ENCODE measurements at places on chromosomes 7 and 10. TPM values are rescaled to one million over a fixed set of nuclear protein-coding genes. Genes with fewer than 3 reads are reported as not detected.

The SEMA3E gene
- total RNA-seq: not detected

The ADK gene
- 18.3 TPM for total RNA-seq

- DNase-seq: no peak
Measured at GRCh38 chr7:36762394-36762793, 38.1 kb upstream of the AOAH start.

GRCh38 chr7:129298268-129298893, 73.6 kb downstream of the AHCYL2 start:
- DNase-seq: no peak

DNA sequence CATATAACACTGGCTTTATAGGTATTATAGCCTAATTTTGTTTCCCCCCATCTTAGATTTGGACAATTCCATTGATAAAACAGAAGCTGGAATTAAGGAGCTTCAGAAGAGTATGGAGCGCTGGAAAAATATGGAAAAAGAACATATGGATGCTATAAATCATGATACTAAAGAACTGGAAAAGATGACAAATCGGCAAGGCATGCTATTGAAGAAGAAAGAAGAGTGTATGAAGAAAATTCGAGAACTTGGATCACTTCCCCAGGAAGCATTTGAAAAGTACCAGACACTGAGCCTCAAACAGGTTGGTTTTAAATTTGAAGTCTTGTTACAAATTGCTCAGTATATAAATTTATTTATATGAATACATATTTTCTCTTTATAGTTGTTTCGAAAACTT, 34.1 kb downstream of the SMC3 start:
- DNase-seq: no peak

- DNase-seq: no peak
Measured at GRCh38 chr10:47053081-47053798, 142.0 kb downstream of the PTPN20 start.

GRCh38 chr10:132912713-132913558, 29.4 kb downstream of the CFAP46 start:
- no peak for DNase-seq

The NUTM2D gene
- 7.0 TPM for total RNA-seq

DNA sequence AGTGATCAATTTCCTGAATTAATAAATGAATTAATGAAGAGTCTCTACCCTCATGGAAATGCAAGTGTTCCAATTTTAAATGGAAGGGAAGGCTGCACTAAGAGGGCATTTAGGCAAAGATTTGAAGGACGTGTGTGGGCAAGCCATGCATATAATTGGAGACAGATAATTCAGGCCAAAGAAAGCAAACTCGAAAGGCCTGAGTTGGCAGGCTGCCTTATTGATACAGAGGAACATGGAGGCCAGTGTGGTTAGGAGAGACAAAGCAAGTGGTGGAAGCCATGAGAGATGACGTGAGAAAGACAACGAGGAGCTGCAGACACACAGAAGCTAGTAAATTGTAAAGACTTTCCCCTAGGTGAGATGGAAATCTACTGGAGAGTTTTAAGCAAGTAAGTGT, 15.4 kb upstream of the PCLO start:
- no peak for DNase-seq

DNA sequence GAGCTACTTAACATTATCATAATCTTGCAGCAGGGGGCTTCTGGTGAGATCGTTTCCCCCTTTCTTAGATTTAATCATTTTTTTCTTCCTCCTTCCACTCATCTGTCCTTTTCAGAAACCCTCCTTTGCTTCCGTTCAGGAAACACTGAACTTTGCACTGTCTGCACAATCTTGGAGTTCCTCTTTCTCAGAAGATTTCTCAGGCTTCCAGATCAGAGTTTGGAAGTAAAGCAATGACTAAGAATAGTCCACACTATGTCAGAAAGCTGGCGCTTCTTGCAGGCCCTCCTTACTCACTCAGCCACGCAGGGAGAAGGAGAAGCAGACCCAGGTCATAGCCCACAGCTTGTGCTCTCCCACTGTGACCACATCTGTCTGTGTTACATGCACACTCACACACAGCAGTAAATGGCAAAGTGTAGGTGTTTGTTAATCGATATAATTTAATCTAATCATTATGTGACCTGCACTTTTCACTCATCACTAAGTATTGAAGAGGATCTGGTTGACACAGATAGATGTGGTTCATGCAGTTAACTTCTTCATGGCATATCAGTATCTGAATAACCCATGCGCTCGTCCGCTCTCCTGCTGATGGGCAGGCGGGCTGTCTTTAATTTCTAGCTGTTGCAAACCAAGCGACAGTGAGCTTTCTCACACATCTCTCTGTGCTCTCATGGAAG, 30.2 kb downstream of the ALOX5 start:
- no peak for DNase-seq

GRCh38 chr10:1195828-1196227, 139.6 kb downstream of the WDR37 start:
- DNase-seq: no peak

DNA sequence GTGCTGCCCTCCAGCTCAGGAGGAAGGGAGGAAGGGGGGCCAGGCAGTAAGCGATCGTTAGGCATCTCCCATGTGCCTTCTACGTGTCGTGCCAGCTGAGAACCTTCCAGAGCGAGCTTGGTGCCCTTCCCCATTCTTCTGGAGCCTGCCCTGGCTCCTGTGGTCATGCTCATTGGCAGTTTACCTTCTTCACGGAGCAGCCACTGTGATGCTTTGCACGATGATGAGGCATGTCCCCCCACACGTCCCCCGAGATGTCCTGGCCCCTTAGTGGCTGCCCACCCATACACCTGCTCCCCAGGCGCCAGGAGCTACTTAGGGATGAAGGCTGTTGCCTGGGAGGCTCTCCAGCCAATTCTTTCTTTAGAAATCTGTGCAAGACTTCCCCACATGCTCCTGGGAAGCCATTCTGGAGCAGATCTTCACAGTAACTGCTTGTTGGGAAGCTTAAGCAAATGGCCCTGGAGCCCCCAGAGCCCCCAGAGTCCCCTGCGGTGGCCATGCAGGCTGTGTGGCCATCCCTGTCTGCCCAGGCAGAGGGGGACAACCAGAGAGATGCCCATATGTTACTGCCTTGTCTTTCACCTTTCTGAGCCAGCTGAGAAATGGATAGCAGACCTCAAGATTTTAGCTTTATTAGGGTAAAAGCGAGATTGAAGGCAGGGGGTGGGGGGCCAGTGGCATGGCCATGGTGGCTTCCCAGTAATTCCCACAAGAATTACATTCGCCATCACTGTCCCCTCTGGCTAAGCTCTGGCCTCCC, 199.0 kb downstream of the EBF3 start:
- DNase-seq: no peak

The ZNF212 gene
- 11.0 TPM for total RNA-seq

DNA sequence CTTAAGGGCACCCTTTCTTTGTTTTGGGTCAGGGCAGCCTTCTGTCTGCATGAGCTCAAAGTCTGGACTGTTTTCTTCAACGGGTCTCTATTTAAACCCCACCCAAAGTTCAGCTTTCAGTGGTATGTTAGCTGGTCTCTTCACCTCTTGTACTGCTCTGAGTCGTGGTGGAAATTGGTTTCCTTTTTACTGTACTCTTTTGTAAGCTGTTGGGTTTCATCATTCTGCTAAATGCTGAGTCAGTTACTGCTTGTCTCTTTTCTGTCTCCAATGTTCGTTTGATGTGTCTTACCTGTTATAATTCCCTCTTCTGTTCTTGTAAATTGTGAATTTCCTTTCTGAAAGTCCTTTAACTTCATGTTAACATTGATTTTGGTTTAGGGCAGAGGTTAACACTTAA, 64.1 kb upstream of the MALRD1 start:
- no peak for DNase-seq

- DNase-seq: no peak
Measured at GRCh38 chr7:156147104-156147503, 334.8 kb upstream of the SHH start.

The GIMAP4 gene
- 1.3 TPM for total RNA-seq

- no peak for DNase-seq
Measured at GRCh38 chr7:41925946-41926345, 223.1 kb upstream of the INHBA start.

GRCh38 chr7:40587419-40587818, 452.6 kb downstream of the SUGCT start:
- DNase-seq: no peak

DNA sequence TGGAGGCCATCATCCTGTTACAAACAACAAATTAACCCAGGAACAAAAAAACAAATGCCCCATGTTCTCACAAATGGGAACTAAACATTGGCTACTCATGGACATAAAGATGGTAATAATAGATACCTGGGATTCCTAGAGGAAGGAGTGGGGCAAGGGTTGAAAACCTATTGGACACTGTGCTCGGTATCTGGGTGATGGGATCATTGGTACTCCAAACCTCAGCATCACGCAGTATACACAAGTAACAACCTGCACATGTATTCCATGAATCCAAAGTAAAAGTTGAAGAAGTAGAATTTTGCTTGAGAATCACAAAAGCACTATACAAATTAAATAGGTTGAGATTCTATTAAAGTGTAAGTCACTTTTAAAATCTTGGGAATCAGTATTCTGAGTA, 16.7 kb downstream of the GHITM start:
- no peak for DNase-seq

DNA sequence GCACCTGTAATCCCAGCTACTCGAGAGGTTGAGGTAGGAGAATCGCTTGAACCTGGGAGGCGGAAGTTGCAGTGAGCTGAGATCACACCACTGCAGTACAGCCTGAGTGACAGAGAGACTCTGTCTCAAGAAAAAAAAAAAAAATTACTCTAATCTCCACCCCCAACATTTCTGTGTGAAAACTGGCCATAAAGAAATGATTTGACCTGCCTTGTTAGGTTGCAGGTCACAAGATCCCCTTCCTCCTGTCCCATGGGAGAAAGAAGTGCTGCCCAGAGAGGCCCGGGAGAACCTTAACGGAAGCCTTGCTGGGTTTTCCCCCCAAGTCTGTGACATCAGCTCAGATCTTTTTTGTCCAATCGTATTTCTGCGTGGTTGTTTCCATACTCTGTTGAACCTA, 8.7 kb upstream of the CALHM1 start:
- no peak for DNase-seq

The PTF1A gene
- total RNA-seq: not detected

DNA sequence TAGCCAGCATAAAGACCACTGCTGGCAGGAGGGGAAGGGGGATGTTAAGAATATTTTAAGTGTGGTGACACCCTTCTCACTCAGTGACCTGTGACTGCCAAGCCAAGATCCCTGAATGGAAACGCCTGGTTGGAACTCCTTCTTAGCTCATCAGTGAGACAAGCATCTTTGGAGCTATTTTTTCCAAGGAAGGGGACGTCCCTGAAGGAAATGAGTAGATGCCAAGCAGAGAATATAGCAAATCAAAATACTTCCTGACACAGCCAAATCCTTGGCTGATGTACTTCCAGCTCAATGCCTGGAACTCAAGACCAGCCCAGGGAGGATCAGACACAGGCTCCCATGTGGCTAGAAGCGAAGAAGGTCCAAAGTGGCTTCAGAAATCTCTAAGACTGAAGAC, 82.2 kb downstream of the SORBS1 start:
- DNase-seq: no peak

The COPS6 gene
- 43.9 TPM for total RNA-seq

The NAT16 gene
- not detected for total RNA-seq

- DNase-seq: no peak
Measured at GRCh38 chr7:14805105-14805719, 97.3 kb downstream of the DGKB start.

- DNase-seq: no peak
Measured at GRCh38 chr7:22123139-22123538, 177.4 kb upstream of the CDCA7L start.

GRCh38 chr7:130740606-130741005, 6.6 kb upstream of the KLF14 start:
- no peak for DNase-seq

GRCh38 chr7:90192876-90193750, 18.4 kb upstream of the STEAP2 start:
- DNase-seq: no peak

GRCh38 chr7:128093614-128094570, 62.7 kb upstream of the LRRC4 start:
- no peak for DNase-seq

DNA sequence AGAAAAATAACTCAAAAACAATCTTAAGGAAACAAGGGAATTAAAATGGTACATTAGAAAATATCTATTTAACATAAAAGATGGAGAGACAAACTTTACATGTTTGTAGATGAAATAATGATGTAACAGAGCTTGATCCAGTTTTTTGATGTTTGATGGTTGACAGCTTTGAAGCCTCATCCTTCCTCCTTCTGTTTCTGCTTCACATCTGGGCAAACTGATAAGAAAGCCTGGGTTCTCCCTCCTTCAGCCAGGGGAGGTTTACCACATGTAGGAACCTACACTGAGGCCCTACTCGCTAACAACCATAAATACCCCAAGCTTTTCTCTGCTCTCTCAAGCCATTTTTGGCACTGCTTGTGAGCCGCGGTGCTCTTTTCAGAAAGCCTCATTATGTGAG, 82.8 kb upstream of the ZNF32 start:
- DNase-seq: peak; percentile 19

DNA sequence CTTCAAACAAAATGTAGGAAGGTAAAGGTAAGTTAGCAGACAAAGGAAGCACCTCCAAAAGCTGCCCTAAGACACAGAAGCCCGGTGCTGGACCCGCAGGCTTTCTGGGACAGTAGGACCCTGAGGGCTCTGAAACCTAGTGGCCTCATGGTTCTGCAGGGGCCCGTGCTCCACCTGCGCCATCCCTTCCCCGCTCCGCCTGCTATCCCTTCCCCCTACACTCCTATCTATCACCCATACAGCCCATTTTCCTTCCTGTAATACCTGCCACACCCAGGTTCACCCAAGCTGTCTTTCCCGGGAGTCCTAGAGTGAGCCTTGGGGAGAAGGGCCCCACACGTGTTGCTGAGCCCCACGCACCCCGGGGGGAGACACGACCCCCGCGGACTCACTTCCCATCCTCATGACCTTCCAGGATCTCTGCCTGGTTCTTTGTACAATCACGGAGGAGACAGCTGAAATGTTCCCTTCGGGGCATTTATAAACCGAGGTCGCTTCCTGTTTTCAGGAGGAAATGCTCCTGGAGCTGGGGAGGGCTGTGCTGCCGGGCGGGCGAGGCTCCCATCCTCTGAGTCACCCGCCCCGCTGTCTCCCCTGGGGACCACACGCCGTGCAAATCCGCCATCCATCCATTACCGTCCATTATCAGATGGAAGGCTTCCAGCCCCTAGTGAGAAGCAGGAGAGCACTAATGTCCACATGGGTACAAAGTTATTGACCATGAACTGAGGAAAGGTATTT, 251.7 kb upstream of the PITRM1 start:
- DNase-seq: no peak

The LRIT1 gene
- not detected for total RNA-seq

DNA sequence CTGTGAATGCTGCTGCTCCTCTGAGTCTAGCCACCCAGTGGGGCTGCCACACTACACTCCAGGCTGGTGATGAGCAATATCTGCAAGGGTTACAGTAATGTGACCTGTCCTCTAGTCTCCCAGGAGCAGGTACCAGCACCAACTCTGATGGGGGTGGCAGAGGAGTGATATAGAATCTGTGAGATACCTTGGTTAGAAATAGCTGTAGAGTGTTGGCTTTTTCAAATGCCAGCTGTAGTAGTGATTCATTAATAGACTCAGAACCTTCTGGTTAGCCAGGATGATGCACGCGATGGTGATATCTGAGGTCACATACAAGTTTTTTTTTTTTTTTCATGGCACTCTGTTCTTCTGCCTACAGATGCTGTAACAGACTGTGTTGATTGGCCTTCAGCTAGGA, 757.1 kb downstream of the INHBA start:
- DNase-seq: no peak

- no peak for DNase-seq
Measured at GRCh38 chr10:113000876-113001598, 51.0 kb downstream of the TCF7L2 start.
